Epithelial cell of esophagus (primary cell): ENCODE measurements at places on chromosomes 5 and 9.

DNA sequence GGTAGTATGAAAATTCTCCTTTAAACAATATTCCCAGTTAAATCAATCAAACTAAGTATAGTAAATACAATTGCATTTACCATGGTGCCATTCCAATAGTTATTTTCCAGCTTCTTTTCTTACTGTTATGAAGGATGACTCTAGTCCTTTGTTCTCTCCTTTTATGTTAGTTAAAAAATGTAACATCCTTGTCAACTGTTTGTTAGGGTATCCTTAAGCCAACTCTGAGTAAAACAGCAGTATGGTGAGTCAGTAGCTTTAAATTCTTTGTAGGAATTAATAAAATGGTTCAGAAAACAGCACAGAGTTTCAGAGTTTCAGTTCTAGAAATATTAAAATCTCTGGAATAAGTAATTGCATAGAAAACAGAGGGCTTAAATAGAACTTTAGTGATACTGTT, 384.4 kb downstream of the MTRR start:
- DNase-seq, result no peak

GRCh38 chr9:86469476-86470250, 115.5 kb upstream of the TUT7 start:
- no peak for DNase-seq

DNA sequence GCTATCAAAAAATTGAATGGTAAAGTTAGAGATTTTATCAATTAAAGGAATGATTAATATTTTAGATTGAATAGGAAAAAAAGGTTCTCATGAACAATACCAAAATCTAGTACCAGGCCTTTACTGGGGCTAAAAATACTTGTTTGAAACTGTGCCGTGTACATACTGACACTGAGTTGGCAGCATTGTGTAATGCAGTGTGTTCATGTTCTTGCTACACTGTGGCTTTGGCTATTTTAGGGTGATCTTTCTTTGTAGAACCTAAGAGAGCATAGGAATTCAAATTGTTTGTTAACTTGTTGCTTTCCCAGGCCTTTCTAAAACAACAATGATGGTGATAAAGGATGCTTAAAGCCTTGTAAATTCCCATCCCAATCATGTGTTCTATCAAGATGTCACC, 80.9 kb downstream of the KIF4B start:
- DNase-seq, result peak; percentile 35

- DNase-seq, result peak; percentile 72
These were observed 735 bp upstream of the RPL26L1 start for GRCh38 chr5:172958331-172959046.

- DNase-seq, result no peak
These were observed 54.5 kb upstream of the FST start for GRCh38 chr5:53425687-53426511.

GRCh38 chr5:147857302-147858129, 21.0 kb upstream of the SCGB3A2 start:
- peak; percentile 71 for DNase-seq

DNA sequence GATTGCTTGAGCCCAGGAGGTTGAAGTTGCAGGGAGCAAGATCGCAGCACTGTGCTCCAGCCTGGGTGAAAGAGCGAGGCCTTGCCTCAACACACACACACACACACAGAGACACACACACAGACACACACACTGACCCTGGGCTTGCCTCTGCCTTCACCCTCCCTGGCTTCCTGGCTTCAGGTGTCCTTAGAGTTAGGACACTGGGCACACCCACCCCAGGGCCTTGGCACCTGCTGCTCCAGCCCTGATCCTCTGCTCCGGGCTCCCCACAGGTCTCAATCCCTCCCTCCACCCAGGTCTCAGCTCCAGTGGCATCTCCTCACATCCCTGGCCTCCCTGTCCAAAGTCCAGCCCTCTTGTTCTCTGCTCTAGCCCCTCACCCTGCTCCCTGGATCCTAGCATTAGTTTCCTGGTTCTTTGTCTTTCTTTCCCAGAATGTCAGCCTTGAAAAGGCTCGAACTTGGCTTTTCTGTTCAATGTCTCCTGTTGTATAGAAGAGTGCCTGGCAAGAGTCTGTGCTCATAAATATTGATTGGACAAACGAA, 212.9 kb downstream of the C9orf50 start:
- DNase-seq, result no peak

DNA sequence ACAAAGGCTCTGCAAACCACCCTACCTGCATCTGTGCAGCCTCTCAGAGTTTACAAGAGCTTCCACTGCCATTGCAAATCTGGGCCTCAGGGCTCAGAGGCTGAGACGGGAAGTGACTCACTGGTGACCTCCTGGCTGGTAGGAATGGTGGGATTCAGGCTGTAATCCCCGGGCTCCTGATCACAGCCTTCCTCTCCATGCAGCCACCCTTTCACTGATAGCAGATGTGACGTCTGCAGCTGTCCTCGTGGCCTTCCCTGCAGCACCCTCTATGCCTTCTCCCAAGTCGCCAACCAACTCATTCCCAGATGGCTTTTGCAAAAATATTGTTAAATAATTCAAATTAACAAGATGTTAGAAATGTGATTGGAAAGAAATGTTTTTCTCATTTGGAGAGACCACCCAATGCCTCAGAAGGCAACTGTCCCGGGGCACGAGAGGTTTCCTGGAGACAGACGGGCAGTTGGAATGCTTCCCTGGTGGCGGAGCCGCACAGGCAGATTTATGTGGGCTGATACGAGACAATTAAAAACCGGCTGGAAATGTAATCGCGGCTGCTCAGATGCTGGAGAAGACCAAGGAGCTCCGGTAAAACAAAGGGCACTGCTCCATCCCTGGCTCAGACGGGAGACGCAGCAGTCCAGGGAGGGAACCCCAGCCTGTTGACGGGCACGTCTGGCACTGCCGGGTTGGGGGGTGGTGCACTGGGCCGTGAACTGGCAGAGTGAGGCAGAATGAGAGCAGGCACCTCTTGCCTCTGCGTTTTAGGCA, 34.4 kb upstream of the SLC25A51 start:
- DNase-seq, result peak; percentile 83

- DNase-seq, result no peak
These were observed 60.9 kb upstream of the SLC2A8 start for GRCh38 chr9:127336086-127336485.

DNA sequence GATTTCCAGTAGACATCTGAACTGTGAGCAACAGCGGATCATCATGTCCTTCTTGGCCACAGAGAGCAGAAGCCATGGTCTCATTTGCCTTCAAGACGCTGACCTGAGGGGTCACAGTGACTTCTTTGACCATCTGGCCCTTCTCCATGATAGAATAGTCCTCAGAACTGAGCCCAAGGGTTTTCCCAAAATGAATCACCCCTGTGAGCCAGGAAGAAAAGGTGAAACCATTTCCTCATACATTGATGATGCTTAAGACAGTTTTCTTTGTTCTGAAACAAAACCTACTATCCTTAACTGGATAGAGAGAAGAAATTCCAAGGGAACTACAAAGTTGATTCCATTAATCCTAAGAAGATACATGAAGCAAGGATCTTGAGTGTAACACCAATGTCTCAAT, 503.9 kb downstream of the CTNND2 start:
- peak; percentile 1 for DNase-seq

DNA sequence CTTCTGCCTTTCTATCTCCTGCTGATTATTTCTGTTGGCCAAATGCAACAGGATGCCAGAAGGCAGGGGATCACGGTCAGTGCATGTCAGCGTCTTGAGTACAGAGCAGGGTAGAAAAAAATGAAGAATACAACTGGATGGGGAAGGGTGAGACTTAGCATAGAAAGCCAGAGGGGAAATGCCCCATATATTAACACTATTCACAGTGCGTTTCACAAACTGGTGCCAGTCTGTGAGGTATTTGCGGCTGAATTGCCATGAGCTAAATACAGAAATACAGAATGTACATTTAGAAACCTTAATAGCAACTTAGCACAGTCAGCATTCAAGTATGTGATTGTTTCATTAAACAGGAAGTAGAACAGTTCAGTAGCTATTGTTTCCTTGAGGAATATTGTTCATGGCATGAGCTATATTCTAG, 31.0 kb upstream of the SLC1A3 start:
- peak; percentile 82 for DNase-seq

DNA sequence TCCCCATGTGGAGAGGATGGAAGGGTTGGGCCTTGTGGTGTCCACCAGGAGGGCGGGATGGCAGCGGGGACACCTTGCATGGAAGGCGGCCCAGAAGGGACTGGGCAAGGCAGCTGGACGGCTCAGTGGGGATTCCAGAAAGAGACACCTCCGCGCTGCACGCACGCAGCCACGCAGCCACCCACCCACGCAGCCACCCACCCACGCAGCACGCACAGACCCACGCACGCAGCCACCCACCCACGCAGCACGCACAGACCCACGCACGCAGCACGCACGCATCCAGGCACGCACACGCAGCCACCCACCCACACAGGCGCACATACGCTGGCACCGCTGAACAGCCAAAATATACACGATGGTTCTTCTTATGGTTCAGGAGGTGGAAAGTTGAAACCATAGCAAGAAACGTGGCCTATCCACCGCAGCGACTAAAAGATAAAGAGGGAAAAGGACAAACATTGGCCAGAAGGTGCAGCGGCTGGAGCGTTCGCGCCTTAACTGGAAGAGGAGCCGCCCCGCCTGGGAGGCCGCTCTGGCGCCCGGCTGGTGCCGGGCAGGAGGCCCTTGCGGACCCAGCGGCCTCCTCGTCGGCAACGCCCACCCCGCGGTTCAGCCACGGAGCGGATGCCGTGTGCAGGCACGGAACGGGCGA, 22.2 kb upstream of the EXOC3 start:
- DNase-seq, result no peak
